ENCODE measurements at places on chromosomes 2 and 18.

DNA sequence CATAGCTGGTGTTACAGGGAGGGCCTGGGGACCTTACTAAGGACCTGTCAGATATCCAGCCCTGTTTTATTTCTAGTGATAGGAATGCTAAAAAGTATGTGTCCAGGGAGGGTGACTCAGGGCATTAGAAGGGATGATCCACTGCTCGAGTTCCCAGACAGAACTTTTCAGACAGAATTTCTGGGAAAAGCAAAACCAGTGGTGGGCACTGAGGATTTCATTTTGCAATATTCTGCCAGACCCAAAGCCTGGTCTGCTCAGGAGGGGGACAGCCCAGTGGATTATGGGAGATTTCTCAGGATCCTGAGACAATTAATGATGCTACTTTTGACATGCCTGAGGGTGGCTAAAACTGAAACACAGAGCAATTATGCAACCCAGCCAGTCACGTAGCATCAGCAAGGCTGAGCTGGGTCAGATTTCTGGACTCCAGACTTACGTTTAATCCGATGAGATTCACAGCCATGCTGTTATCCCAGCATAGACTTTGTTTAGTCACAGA lies 4.7 kb upstream of the KCNE4 start:
- H3K36me3 ChIP-seq = no peaks in the 10 kb centered on the region
- no peaks in the 10 kb centered on the region for H3K27me3 ChIP-seq
- H3K4me3 ChIP-seq = no peak overlapping the region
- peak; percentile 74 for DNase-seq
- peak overlapping the region; percentile 10 for H3K27ac ChIP-seq

GRCh38 chr2:85561280-85562212 lies at the start of gene GGCX:
TSS of gene GGCX (minus strand) at chr2:85561493. CDS start at chr2:85561428, 65 bp downstream.
- no peaks in the 10 kb centered on the region for H3K36me3 ChIP-seq
- DNase-seq = peak; percentile 93
- peak within 1 kb of the TSS; percentile 97 for H3K4me3 ChIP-seq
- H3K27me3 ChIP-seq = no peaks in the 10 kb centered on the region

DNA sequence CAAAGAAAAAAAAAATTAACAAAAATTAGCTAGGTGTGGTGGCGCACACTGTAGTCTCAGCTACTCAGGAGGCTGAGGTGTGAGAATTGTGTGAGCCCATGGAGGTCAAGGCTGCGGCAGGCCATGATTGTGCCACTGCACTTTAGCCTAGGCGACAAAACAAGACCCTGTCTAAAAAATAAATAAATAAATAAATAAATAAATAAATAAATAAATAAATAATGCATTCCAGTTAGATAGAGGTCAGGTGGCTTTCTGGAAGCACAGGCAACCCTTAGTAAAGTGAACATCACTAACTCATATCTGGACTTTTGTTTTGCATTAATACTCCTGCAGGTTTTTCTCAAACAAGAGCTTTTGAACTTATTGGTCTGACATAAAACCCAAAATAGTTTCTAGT lies 206.8 kb downstream of the L3MBTL4 start:
- H3K27me3 ChIP-seq = no peaks in the 10 kb centered on the region
- H3K4me1 ChIP-seq = peaks cover 4% of the 10 kb centered on the region
- no peak overlapping the region for H3K27ac ChIP-seq
- H3K36me3 ChIP-seq = no peaks in the 10 kb centered on the region
- no peak for DNase-seq

DNA sequence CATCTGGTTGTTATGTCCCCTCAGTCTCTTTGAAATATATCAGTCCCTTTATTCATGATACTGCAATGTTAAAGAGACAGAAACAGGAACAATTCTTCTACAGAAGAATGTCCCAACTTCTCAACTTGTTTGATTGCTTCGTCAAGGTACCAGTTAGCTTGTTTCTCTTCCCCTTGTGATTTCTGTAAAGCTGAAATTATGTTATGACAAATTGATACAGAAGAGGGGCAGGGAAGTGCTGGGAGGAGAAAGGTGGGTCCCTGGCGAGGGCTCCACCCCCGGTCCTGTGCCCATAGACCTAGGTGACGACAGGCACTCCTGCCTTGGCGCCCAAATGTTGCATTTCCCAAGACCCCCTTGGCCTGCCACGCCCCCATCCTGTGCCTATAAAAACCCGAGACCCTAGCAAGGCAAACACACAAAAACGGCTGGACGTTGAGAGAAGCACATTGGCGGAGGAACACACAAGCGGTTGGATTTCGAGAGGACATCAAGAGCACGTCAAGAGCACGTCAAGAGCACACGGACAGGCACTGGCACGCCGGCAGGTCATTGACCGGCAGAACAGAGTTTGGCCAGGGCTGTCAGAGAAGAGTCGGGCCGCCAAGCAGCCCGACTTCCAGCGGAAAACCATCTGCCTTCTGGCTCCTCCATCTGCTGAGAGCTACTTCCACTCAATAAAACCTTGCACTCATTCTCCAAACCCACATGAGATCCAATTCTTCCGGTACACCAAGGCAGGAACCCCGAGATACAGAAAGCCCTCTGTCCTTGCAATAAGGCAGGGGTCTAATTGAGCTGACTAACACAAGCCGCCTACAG lies 11.5 kb upstream of the RTN4 start:
- H3K27me3 ChIP-seq = no peaks in the 10 kb centered on the region
- no peak for DNase-seq
- H3K4me3 ChIP-seq = no peak overlapping the region

DNA sequence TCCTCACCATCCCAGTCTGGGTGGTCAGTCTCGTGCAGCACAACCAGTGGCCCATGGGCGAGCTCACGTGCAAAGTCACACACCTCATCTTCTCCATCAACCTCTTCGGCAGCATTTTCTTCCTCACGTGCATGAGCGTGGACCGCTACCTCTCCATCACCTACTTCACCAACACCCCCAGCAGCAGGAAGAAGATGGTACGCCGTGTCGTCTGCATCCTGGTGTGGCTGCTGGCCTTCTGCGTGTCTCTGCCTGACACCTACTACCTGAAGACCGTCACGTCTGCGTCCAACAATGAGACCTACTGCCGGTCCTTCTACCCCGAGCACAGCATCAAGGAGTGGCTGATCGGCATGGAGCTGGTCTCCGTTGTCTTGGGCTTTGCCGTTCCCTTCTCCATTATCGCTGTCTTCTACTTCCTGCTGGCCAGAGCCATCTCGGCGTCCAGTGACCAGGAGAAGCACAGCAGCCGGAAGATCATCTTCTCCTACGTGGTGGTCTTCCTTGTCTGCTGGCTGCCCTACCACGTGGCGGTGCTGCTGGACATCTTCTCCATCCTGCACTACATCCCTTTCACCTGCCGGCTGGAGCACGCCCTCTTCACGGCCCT lies 11.2 kb downstream of the ACKR3 start:
- H3K36me3 ChIP-seq = no peaks in the 10 kb centered on the region
- H3K4me1 ChIP-seq = no peaks in the 10 kb centered on the region
- H3K27me3 ChIP-seq = no peaks in the 10 kb centered on the region

- H3K4me3 ChIP-seq = no peak overlapping the region
- H3K27ac ChIP-seq = no peak overlapping the region
- no peak for DNase-seq
- no peaks in the 10 kb centered on the region for H3K36me3 ChIP-seq
- no peaks in the 10 kb centered on the region for H3K27me3 ChIP-seq
- H3K4me1 ChIP-seq = peaks cover 5% of the 10 kb centered on the region
Observed at GRCh38 chr2:17578466-17578928, 38.0 kb downstream of the VSNL1 start.

- H3K36me3 ChIP-seq = peaks cover 30% of the 10 kb centered on the region
- no peak overlapping the region for H3K27ac ChIP-seq
- H3K4me3 ChIP-seq = no peak overlapping the region
- H3K4me1 ChIP-seq = no peaks in the 10 kb centered on the region
Observed at GRCh38 chr2:178345951-178346350, 105.0 kb downstream of the PRKRA start.

GRCh38 chr2:227728035-227728434 lies at the start of gene SCYGR7:
TSS of gene SCYGR7 (plus strand) at chr2:227728335. CDS start at chr2:227728335, 0 bp downstream.
- H3K27ac ChIP-seq = no peak within 1 kb of the TSS
- H3K36me3 ChIP-seq = no peaks in the 10 kb centered on the region
- H3K4me1 ChIP-seq = no peaks in the 10 kb centered on the region
- no peaks in the 10 kb centered on the region for H3K27me3 ChIP-seq
- H3K4me3 ChIP-seq = no peak within 1 kb of the TSS
- no peak for DNase-seq

GRCh38 chr2:189519631-189520387 lies 60.8 kb downstream of the SLC40A1 start:
- H3K27me3 ChIP-seq = no peaks in the 10 kb centered on the region
- H3K4me1 ChIP-seq = no peaks in the 10 kb centered on the region
- H3K27ac ChIP-seq = no peak overlapping the region
- DNase-seq = no peak
- H3K4me3 ChIP-seq = no peak overlapping the region

DNA sequence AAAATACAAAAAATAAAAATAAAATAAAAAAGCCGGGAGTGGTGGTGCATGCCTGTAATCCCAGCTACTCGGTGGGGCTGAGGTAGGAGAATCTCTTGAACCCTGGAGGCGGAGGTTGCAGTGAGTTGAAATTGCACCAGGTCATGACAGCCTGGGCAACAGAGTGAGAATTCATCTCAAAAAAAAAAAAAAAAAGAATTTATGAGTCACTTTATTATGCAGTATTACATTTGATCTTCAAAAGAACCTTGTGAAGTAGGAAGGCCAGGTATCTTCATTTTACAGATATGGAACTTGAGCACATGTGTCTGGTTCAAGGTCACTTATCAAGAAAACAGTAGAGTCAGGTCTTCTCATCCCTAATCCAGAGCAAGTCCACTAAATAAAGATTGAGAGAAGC lies 459.4 kb upstream of the HNRNPA3 start:
- no peaks in the 10 kb centered on the region for H3K36me3 ChIP-seq
- H3K27me3 ChIP-seq = peaks cover 52% of the 10 kb centered on the region
- H3K4me3 ChIP-seq = no peak overlapping the region

- no peak overlapping the region for H3K4me3 ChIP-seq
- peak; percentile 7 for DNase-seq
- H3K27ac ChIP-seq = no peak overlapping the region
- peaks cover 4% of the 10 kb centered on the region for H3K36me3 ChIP-seq
Observed at GRCh38 chr2:97688062-97688827, 18.7 kb downstream of the C2orf92 start.

- H3K27me3 ChIP-seq = no peaks in the 10 kb centered on the region
- peak; percentile 96 for DNase-seq
- H3K4me1 ChIP-seq = peaks cover 39% of the 10 kb centered on the region
- peak overlapping the region; percentile 8 for H3K4me3 ChIP-seq
- H3K27ac ChIP-seq = peak overlapping the region; percentile 83
- H3K36me3 ChIP-seq = no peaks in the 10 kb centered on the region
Observed at GRCh38 chr2:152432206-152432653, 97.3 kb downstream of the FMNL2 start.

DNA sequence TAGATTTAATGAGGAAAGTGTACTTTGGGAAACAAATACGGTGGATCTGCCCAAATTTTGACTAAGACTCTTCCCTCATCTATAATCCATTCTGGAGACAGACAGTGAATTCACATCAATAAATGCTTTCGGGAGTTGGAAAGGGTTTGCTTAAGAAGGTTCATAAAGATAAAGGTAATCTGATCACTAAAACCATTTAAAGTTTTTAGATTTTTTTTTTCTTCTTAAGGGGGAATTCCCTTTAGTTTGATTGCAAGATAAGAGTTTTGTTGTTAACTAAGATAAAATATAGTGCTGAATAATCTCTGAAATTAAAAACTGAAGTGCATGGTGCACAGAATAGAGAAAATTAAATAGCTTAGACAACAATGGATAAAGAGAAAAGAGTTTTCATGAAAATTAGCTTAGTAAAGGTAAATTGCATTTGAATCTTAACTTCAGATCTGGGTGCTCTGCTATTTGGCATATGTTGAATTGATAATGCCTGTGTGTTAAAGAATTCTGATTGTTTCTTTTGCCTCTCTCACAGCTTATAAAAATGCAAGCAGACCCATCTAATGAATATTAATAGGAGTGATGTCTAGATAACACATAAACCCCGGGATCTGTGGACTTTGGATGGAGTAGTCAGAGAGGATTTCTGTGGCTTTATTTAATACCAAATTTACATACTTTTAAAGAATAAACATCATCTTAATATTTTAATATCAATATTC lies 100.8 kb downstream of the MEIS1 start:
- no peak overlapping the region for H3K4me3 ChIP-seq
- no peaks in the 10 kb centered on the region for H3K36me3 ChIP-seq
- no peaks in the 10 kb centered on the region for H3K4me1 ChIP-seq
- DNase-seq = no peak

DNA sequence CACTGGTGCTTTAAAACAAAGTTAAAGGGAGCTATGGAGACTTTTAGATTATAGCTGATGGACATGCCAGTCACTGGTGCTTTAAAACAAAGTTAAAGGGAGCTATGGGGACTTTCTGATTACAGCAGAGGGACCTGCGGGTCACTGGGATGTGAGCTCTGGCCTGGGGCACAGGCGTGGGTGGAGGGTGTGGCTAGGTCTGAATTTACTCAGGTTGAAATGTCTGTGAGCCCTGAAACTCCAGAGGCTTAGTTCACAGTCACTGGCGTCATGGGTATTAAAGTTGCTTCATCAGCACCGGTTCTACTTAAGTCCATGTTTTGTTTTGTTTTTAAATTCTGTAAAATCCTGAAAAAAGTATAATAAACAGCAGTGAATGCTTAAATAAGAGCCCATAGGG lies 49.0 kb upstream of the TMEM18 start:
- peak; percentile 25 for DNase-seq
- peak overlapping the region; percentile 6 for H3K27ac ChIP-seq
- no peaks in the 10 kb centered on the region for H3K36me3 ChIP-seq
- H3K27me3 ChIP-seq = peaks cover 14% of the 10 kb centered on the region
- no peak overlapping the region for H3K4me3 ChIP-seq
- peaks cover 13% of the 10 kb centered on the region for H3K4me1 ChIP-seq

DNA sequence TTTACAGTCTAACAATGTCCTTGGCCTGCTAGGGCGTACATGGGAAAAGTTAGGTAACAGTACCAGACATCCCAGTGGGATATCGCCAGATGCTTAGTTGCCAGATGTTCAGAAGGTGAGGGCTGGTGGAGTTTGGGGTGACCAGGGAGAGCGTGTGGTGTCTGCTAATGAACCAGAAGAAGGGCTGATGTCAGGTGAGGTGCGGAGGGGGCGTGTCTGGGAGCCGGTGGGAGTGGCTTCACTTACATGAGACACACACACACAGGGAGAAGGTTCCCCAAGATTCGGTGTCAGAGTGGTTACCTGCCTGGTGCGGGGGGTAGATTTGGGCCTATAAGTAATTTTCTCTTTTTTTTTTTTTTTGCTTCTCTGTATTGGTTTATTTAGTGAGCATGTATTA lies 12.2 kb downstream of the RAB31 start:
- H3K27ac ChIP-seq = no peak overlapping the region
- peaks cover 24% of the 10 kb centered on the region for H3K4me1 ChIP-seq
- no peaks in the 10 kb centered on the region for H3K27me3 ChIP-seq
- H3K4me3 ChIP-seq = no peak overlapping the region
- DNase-seq = no peak

GRCh38 chr2:3483227-3483985 lies 35.9 kb downstream of the ADI1 start:
- peaks cover 13% of the 10 kb centered on the region for H3K36me3 ChIP-seq
- H3K27ac ChIP-seq = no peak overlapping the region
- no peak overlapping the region for H3K4me3 ChIP-seq
- H3K4me1 ChIP-seq = no peaks in the 10 kb centered on the region
- no peaks in the 10 kb centered on the region for H3K27me3 ChIP-seq
- no peak for DNase-seq

Measured in MCF 10A (cell line).